Activated T-cell treated with anti-CD3 and anti-CD28 coated beads, Interleukin-2, amount 50 U/mL, for 1 hour (primary cell): ENCODE measurements at places on chromosomes 11 and 22.

GRCh38 chr11:57341250-57341808 lies 3.2 kb downstream of the P2RX3 start:
- no peak for DNase-seq

DNA sequence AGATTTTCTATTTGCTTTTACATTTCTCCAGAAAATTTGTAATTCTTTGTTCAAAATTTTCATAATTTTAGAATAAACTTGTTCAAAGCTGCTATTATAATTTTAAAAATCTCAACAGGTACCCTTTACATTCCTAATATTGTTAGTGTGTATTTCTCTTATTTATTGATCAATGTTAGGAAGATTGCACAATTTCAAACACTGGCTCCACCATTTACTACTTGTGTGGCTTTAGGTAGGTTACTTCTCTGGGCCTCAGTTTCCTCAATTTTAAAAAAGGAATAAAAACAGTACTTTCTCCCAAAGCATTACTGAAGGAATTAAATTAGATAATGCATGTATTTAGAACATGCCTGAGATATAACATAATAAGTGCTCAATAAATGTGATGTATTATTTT lies 180.2 kb downstream of the SBF2 start:
- no peak for DNase-seq

GRCh38 chr11:65078151-65078550 lies 5.7 kb downstream of the CDCA5 start:
- peak; percentile 78 for DNase-seq

DNA sequence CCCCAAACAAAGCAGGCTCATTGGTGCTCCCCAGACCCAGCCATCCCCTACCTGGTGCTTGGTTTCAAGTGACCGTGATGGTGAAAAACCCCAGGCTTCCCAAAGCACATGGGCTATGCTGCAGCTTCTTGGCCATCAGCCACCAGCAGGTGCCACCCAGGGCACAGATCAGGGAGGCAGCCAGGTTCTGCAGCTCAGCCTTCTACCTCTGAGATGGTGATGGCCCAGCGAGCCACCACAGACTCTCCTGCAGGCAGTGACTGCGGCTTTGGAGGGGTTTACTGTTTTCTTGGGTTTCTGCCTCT lies 70.0 kb upstream of the ALX4 start:
- DNase-seq = no peak

- DNase-seq = no peak
Measured at GRCh38 chr11:115215694-115216617, 288.3 kb downstream of the CADM1 start.

- peak; percentile 67 for DNase-seq
Measured at GRCh38 chr11:2156416-2157182, 4.4 kb downstream of the INS start.

- DNase-seq = no peak
Measured at GRCh38 chr11:112911124-112911523, 50.1 kb upstream of the NCAM1 start.

DNA sequence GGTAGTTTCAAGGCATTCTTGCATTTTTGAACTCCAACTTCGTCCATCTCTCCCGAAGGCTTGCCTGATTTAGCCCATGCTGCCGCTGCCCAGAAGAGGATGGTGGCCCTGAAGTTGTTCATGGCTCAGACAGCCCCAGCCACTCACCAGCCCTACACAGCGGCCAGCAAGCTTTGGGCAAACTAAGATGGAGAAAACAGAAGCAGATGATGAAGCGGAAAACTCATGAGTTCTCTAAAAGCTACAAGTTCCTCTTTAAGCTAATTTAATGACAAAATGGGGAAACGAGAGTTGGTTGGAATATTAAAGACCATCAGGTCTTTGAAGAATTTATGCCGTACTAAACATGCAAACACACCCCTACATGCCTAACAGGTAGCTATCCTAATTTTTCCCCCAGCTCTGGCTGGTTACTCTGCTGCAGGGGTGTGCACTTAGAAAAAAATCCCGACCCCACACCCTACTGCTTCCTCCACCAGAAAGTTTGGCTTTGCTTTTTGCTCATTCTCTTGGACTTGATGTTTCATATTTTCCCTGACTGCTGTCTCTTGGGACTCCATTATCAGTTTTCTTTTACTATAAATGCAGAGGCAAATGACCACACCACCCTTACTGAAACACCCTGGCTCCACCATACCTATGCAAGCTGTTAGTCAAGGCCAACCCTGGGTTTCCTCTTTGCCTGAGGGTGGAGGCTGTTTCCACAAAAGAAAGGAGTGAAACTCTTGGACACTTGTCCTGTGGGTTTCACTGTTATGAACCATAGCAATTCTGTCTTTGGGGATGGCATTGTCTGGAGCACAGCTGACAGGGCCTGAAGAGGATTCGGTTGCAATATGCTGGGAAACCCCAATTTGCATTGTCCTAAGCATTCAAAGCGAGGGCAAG lies at the start of gene MPEG1:
Gene MPEG1, minus strand, starts transcription at position 184 of the 888 bp plus-strand sequence. Its CDS starts 62 bp downstream, at position 122.
- DNase-seq = no peak

DNA sequence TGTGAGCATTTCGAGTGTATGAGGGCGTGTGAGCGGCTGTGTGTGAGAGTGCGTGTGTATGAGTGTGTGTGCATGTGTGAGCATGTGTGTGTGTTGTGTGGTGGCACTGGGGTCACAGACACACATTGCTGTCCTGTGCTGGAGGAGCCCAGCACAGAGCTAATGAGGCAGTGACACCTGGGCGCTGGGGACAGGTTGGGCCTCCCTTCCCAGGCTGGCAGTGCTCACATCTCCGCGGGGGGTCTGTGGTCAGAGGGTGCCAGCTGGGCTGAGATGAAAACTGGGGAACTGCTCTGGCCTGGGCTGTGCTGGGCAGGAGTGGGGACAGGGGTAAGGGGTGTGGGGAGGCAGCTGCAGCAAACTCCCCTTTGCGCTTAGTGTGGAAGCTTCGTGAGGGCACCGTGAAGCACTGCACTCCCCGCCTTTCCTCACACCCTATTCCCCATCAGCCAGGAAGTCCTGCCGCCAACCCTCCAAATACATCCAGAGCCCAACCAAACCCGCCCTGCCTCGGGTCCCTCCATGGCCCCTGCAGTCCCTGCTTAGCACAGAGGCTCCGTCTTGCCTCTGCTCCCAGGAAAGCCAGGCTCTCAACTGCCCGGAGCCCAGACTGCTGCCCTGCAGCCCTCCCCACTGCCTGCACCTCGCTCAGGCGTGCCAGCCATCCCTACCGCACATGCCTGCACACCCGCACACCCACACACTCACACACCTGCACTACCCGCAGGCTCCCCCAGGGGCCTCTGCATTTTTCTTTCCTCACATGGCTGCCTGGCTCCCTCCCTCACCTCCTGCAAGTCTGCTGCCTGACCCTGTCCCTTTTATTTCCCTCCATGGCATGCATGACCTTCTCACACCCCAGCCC lies 62.0 kb upstream of the THY1 start:
- no peak for DNase-seq

- no peak for DNase-seq
Measured at GRCh38 chr11:9385327-9385899, 961 bp downstream of the IPO7 start.

DNA sequence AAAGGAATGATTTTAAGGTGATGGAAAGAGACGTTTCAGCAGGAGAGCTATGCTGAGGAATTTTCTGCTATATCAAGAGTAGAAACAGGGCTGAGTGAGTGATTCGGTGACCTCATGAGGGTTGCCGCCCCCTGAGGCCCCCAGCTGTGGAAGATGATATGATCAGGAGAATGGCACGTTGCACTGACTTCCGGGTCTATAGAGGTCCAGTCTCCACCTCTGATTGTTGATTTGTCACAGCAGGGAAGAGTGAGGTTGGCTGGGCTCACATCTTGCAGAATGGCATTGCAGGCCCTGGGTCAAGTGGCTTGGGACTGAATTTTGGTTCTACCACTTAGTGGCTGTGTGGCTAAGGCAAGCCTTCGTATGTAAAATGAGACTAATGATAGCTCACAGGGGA lies 205.1 kb downstream of the SNX19 start:
- DNase-seq = no peak

GRCh38 chr11:76702336-76703128 lies 32.0 kb upstream of the LRRC32 start:
- no peak for DNase-seq

DNA sequence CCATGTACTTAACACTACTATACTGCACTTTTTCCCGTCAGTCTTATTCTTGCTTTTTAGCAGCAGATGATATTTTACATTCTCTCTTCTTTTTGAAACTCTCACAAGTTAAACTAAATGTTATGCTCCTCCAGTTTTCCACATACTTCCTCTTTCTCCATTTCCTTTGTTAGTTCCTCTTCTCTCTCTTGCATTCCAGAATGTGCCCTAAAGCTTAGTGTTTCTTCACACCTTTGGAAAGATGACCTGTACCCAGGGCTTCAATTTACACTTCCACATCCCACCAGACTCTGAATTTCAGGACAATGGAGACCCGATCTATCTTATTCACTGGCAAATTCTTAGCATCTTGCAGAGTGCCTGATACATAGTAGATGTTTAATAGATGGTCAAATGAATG lies 51.8 kb downstream of the APIP start:
- no peak for DNase-seq

- no peak for DNase-seq
Measured at GRCh38 chr11:113447621-113448315, 27.4 kb downstream of the DRD2 start.

DNA sequence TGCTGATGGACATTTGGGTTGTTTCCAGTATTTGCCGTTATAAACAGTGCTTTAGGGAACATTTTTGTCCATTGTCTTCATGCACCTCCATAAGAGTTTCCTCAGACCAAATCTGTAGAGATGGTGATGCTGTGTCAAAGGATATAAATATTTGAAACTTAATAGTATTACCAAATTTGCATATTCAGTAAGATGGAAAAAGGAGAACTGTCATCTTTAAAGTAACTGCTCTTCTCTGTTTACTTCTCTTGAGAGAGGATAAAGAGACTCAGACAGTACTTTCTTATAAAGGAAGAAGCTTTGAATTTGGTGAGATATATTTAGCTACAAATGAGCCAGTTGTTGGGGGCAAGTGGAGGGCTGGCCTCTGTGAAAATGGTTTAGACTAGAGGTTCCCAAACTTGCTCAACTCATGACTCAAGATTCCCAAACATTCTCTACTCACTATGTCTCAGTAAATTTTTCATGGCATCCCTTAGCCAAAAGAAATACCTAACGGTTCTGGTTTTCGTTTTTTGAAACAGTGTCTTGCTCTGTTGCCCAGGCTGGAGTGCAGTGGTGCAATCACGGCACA lies 26.2 kb downstream of the SHISA8 start:
- no peak for DNase-seq

GRCh38 chr22:25008666-25009065 lies 56.1 kb downstream of the KIAA1671 start:
- DNase-seq = no peak

- no peak for DNase-seq
Measured at GRCh38 chr11:104370478-104370877, 206.5 kb upstream of the PDGFD start.

GRCh38 chr11:31910950-31911576 lies 99.9 kb upstream of the PAX6 start:
- DNase-seq = no peak
